Airway epithelial cell (primary cell): ENCODE measurements at places on chromosomes 2 and 18. TPM values are rescaled to one million over a fixed set of nuclear protein-coding genes. Genes with fewer than 3 reads are reported as not detected.

Gene DCDC2C
- total RNA-seq = not detected in 2 replicates

Gene ST8SIA5
- not detected in 2 replicates for total RNA-seq

Gene HJURP
- 18.2 and 26.2 TPM in 2 replicates for total RNA-seq

Gene NAB1
- total RNA-seq = 32.9 and 48.6 TPM in 2 replicates

Gene TRIM43
- total RNA-seq = not detected in 2 replicates

Gene POTEC
- total RNA-seq = not detected in 2 replicates

Gene TDRD15
- not detected in 2 replicates for total RNA-seq

Gene SULT1C4
- not detected in 2 replicates for total RNA-seq

Gene EPAS1
- total RNA-seq = 137 and 155 TPM in 2 replicates
